GM18507 (cell line): ENCODE measurements at places on chromosomes 12 and 14.

GRCh38 chr12:19375888-19376287 lies 63.4 kb upstream of the AEBP2 start:
- DNase-seq: no peak

GRCh38 chr12:11578461-11578993 lies 70.9 kb upstream of the ETV6 start:
- no peak for DNase-seq

DNA sequence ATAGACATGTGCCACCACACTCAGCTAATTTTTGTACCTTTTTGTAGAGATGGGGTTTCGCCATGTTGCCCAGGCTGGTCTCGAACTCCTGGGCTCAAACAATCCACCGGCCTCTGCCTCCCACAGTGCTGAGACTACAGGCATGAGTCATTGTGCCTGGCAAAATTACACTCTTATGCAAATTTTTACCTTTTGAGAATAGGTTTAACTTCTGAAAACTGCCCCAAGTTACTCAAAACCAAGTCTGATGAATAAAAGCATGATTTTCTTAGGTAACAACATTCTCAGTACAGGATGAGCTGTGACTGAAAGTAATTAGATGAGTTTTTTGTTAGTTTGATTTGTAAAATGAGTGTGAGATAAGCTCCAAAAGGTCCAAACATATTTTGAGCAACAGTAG lies 166.0 kb downstream of the RPS29 start:
- DNase-seq: no peak

- no peak for DNase-seq
Observed at GRCh38 chr12:53229454-53229853, 2.6 kb downstream of the RARG start.

DNA sequence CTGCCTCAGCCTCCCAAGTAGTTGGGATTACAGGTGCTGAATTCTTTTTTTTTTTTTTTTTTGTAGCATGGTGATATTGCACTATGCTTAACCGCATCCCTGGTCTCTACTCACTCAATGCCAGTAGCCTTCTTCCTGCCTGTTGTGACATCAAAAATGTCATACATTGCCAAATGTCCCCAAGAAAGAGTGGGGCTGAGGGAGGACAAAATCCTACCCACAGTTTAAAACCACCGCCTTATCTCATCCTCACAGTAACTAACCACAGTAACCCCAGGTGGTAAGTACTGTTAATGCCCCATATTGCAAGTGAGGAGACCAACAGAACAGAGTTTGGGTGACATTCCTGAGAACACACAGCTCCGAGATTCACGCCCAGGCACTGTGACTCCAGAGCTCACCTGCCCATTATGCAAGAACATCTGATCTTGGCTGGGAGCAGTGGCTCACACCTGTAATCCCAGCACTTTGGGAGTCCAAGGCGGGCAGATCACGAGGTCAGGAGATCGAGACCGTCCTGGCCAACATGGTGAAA lies 19.6 kb downstream of the MORN3 start:
- DNase-seq: no peak

DNA sequence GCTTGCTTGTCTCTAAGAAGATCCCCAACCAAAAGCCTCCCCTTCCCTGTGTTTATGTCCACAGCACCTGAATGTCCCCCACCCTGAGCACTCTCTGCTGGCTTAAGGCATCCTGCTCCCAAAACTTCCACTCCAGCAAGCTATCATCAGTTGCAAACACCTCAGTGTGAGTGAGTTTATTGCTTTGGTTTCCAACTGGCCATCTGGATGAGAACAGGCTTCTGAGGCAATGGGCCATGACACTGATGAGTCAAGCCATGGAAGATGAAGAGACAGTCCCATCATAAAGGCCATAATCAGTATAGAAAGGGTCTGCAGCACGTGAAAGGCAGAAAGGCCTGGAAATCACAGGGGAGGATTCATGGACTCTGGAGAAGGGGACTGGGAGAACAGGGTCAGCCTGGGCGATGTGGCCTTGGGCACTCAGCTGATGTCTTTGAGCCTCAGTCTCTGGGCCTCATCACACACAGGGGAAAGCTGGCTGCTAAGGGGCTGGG lies 12.8 kb downstream of the CMKLR1 start:
- DNase-seq: no peak

GRCh38 chr14:68978172-68978911 lies 760 bp downstream of the ACTN1 start:
- no peak for DNase-seq

DNA sequence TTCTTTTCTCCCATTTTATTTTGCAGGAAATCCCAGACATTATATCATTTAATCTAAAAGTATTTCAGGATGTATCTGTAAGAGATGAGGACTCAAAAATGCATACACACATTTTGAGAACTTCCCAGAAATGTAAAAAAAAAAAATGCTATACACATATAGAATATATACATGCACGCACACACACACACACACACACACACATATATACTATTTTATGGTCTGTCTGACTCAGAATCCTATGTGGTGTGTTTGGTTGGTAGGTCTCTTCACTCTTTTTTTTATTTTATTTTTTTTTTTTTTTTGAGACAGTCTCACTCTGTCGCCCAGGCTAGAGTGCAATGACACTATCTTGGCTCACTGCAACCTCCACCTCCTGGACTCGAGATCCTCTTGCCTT lies 65.5 kb downstream of the FBXO34 start:
- no peak for DNase-seq

- no peak for DNase-seq
Observed at GRCh38 chr12:57487055-57487596, 742 bp upstream of the MARS1 start.

DNA sequence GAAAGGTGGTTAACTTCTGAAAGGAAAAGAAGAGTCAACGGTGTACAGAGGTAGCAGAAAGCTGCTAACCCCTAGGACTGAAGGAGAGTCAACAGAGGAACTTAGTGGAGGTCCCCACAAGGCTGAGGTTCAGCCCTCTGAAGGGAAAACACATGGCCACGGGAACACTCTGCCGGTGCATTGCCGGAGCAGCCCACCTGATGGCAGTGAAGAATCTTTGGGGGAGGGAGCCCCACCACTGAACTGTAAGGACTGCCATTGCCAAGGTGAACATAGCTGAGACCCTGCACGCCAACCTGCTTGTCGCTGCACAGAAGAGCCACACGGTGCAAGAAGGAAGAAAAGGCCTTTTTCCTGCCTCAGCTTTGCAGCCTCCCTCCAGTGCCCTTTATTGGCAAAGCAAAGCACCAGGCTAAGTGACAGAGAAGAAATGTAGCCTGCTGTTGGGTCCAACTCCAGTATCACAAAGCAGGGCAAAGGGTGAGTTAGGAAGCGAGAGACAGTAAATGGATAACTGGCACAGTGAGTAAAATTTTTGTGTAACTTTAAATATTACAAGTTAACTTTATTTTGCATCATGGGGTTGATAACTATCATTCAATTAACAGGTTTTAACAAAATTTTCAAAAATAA lies 76.9 kb downstream of the LIN52 start:
- DNase-seq: no peak

GRCh38 chr14:101473795-101474562 lies 87.3 kb upstream of the DIO3 start:
- no peak for DNase-seq

- DNase-seq: no peak
Observed at GRCh38 chr12:104583301-104583700, 126.6 kb downstream of the CHST11 start.

- no peak for DNase-seq
Observed at GRCh38 chr12:87270919-87271318, 758.3 kb downstream of the C12orf50 start.

DNA sequence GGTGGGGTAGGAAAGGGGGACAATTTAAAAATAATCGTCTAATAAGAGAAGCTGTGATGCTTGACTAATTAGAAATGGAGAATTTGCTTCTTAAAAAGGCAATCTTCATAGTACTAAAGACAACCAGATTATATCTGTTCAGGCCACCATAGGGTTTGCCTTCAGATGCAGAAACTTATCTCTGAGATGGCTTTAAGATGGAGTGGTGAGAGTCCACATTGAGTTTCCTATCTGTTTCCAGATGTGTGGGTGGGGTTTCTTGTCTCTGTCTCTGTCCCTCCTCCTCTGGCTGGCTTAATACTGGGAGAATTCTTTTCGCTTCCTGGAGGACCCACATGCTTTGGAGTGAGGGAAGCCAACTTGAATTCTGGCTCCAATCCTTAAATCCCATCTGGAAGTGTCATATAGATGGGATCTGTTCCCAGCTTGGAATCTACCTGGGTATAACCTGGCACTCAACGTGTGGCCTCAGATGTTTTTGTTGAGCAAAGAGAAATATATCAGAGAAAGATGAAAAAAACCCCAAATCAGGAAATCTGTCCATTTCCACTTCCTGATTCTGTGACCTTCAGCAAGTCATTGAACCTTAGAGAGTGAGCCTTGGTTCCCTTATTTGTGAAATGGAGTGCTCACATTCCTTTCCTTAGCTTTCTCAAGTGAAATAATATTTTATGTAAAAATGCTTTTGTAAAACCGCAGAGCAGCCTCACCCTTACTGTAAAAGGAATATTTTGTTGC lies 66.4 kb downstream of the CHST11 start:
- DNase-seq: no peak

DNA sequence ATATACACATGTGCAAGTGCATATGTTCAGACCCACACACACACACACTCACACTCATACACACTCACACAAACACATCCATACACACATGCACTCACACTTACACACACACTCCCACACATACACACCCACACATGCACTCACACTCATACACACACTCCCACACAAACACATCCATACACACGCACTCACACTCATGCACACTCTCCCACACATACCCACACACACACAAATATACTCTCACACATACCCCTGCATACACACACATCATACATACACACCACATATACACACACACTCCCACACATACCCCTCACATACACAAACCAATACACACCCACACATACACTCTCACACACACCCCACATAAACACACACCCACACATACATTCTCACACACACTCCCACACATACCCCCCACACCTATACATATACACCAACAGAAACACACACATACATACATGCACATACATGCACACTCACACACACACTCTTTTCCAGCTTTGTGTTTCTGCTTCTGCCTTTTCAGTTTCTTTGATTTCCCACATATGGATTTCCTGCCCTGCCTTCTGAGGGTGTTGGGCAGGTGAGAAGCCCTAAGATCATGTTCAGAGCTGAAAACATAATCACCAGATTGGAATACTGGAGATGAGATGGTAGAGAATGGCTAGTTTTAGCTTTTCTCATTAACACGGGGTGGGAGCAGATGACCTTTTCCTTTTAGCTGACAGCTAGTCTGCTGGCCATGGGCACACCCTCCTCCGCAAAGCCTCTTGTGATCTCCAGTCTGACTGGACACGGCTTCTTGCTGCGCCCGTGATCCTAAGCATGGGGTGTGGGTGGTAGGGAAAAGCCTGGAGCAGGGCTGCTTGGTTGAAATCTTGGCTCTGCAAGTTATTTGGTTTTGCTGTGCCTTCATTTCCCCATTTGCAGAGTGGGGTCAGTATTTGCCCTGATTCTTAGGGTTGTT lies 214.0 kb downstream of the CHST11 start:
- no peak for DNase-seq

- DNase-seq: no peak
Observed at GRCh38 chr12:62787611-62788010, 147.3 kb downstream of the PPM1H start.

DNA sequence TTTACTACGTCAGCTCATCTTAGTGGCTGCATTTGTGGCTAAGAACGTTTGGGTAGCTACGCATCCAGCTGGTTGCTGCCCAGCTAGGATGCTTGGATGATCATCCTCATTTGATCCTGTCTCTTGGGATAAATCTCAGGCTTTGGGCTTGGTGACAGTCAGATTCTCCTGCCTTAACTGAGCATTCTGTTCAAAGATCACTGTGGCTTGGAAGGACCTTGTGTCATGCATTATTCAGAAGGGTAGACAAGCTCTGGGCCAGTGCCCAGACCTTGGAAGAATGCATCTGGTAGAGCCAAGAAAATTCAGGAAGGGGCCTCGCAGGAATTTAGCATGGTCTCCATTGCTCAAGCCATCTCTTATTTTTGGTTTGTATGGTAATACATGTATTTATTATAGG lies 188.4 kb downstream of the NRXN3 start:
- no peak for DNase-seq

DNA sequence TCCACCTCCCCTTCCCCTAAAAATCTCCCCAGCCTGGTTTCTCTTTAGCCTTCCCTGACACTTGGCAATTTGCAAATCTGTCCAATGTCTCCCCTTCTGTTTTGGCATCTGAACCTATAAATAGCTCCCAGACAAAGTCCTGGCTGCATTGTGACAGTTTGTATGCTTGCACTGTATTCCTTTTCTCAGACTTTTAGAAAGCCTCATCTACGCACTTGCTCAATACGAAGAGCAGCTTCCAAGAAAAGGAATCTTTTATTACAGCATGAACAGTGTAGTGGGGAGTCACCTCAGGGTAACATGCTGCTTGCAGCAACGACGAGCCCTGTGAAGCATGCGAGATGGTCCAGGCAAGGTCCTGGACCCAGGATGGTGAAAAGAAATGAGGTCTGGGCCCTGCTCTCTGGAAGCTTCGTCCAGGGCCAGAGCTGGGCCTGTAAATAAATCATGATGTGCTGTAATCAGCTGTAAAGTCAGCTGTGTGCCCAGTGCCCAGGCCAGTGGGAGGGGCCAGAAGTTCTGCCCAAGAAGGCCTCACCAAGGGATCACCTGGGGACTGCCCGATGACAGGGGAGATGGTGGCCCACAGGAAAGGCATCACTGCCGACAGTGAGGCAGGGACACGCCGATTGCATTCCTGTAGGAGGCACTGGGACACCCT lies 88.3 kb downstream of the RIN3 start:
- DNase-seq: no peak

DNA sequence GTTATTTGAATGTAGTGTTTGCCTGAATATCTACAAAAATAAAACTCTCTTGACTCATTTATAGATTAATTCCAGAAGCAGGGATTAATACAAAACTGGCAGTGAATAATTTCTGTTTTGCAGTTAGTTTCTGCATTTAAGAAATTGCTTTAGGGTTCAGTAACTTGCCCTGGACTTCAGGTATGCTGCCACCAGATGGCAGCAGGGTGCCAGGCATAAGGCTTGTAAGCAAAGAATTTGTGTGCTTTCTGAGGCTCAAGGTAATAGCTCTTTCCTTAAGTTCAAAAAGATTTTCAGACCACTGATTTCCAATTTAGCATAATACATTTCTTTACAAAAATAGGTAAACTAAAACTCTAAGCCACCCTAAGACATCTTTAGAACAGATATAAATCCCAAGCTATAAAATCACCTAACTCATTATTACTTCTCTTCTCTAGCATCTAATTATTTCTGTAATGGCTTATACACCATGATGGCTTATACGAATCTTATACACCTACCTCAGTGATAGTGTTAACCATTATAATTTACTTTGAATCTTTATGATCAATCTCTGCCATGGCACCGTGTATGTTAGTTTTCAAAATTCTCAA lies 398.3 kb downstream of the APAF1 start:
- DNase-seq: peak; percentile 35

DNA sequence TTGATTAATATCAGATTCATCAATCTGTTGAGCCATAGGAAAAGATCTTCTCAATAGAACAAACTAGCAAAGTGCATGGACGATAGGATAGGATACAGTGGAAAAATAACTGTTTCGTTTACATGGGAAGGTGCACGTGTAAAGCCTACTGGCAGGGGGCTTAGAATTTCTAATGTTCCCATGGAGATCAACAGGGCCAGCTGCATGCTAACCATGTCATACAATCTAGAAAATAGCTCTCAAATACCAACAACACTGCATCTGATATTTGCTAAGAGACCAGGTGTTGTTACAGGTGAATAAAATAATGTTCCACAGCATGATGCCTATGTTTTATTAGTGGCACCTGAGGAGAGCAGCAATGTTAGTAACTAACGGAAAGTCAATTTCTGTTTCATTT lies 72.5 kb downstream of the ACSS3 start:
- no peak for DNase-seq
